ENCODE measurements at places on chromosomes 5 and 9.

- DNase-seq = no peak
Measured at GRCh38 chr9:93226819-93227218, 42.9 kb downstream of the WNK2 start.

DNA sequence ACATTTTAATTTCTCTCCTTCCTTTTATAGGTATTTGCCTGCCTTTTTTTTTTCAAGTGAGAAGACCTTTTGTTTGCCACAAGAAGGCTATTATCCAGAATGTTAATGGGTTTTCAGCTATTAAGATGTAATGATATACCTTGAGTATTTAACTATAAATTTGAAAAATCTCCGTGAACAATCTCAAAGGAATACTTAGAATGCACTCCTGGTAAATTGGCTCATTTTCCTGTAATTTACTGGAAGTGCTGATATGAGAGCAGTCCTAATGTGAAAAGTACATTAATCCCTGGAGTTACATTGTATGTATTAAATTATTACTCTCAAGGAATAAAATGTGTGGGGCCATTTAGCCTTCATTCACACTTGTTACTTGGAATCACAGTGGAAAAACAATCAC, 32.4 kb downstream of the AOPEP start:
- DNase-seq = no peak

DNA sequence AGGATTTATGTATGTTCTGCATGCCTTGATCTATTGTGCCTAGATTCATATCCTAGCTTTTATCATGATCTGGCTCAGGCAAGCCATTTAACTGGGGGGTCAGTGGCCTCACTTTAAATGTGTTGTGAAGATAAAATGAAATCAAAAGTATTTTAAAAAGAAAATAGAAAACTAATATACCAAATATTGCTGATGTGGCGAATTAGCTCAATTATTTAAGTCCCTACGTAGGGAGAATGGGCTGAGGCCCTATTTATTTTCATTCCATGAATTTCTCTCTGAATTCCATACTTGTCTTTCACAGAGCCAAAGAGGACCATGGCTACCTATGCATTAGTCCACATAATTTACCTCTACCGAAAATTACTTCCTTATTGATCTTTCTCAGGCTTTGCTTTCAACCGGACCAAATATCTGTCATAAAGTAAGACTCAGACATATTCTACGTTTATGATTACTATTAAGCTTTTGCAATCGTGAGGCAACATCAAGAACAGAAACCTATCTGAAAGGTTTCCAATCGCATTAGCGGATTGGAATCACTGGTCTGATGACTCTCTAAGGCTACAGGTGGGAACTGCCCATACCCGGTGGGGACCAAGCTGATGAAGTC, 1.7 kb downstream of the MBLAC2 start:
- no peak for DNase-seq

- no peak for DNase-seq
Measured at GRCh38 chr5:73039082-73039481, 81.3 kb upstream of the TMEM171 start.

DNA sequence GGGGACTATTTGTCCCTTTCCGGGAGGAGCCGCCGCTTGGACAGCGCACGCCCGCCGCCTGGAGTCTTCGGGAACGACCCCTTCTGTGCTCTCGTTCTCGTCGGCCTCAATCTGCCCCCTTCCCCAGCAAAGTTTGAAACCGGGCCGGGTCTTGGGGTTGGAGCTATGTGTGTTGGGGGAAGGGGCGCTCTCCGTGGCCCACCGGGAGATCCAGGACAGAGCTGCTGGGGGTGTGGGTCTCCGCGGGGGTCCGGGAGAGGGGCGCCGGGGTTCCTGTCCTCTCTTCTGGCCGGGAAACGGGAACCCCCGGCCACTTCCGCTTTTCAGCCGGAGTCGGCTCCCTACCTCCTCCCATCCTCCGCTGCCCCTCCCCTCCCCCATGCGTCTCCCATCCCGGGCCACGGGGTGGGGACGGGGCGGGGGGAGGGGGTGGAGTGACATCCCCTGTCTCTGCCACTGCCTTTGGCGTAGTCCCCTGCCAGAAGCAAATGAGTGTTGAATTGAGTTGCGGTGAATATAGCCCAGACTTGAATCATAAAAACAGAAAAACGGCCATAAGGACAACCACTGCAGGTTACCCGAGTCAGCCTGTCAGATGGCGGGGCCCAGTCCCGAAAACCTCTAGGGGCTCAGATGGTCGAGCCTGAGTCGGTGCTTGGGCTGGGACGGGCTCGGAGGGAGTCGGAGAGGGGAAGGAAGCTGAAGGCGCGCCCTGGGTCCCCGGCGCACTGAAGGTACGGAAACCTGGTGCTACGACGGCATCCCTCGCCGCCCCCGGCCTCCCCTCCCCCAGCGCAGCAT, 1.1 kb downstream of the CPLX2 start:
- no peak for DNase-seq

DNA sequence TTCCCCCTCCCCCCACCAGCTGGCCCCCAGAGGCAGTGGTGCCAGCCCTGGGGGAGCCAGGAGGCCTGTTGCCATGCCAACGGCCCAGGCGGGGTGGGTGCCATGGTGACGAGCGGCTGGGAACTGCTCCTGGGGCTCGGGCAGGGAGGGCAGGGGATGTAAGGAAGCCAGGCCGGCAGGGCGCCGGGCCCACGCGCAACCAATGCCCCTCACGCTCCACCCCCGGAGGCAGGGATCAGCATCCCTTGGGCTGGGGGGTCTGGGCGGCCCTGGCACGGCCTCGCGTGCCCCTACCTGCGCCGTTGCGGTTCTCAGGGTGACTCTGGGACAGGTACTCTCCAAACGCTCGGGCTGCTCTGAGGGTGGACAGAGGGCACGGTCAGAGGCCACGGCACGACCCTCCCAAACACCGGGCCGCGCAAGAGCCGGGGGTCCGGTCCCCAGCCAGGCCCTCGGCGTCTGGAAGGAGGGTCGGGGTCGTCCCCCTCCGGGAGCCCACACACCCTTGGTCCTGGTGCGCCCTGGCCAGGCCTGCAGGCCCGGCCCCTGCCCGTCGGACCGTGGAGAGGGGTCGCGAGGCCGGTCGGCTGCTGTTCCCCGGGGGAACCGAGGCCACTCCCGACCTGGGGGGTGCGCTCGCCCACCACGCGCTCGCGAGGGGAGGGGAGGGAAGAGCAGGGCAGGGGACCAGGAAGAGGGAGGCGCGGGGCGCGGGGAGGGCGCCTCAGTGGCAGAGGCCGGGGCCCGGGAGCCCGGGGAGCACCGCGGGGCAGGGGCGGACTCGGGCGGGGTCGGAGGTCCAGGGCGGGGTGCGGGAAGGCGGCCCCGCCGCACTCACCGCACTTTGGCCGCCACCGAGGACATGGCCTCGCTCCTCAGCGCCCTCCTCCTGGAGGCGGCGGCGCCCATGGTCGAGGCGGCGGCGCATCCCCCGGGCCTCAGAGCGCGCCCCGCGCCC, 661 bp downstream of the NSMF start:
- no peak for DNase-seq
